ENCODE measurements at places on chromosomes 4 and X.
A peak's percentile ranks its signal among the peaks of the same experiment; 100 is the strongest.

DNA sequence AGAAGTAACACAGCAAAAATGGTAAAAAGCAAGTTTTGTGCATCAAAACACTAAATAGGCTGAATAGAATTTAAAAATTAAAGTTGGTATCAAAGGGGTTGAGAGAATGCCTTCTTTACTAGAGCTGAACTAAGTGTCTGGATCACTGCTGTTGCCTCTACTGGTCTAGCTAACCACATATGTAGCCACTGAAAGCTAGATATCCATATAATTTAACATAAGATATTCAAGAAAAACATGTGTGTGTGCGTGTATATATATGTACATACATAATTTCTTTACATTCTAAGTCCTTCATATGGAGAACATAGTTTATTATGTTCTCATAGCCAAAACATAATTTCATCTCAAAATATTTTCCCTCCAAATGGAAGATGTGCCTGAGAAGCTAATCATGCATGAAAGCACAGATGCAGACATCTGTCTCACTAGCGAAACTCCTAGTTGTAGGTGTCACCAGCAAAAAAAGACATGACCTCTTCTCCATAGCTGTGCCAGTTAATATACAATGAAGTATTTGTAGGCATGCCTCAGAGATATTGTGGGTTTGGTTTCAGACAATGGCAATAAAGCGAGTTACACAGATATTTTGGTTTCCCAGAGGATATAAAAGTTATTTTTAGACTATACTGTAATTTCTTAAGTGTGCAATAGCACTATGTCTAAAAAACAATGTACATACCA is 47.3 kb downstream of the PDE5A start:
- no peak for DNase-seq

- DNase-seq: no peak
Observed at GRCh38 chr4:154877110-154877760, 96.2 kb downstream of the RBM46 start.

DNA sequence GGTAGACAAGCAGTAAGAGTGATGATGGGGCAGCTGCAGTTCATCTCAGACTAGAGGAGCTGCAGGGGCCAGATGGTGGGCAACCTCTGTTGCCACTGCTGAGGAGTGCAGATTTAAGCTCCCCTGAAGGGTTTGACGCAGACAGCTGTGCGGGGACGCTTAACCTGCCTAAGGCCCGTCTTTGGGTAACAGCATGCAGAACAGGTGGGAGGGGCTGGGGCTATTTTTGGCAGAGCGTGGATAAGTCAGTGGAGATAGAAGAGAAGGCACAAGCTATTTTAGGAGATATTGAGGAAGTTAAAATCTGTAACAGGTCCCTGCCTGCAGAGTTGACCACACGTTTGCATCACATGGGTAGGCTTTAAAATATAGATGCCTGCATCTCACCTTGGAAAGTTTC is 10.5 kb downstream of the CD99 start:
- no peak for DNase-seq

- no peak for DNase-seq
Observed at GRCh38 chrX:101395789-101396188, 5.0 kb downstream of the RPL36A start.

- DNase-seq: peak; percentile 16
Observed at GRCh38 chrX:12901486-12901885, 4.9 kb upstream of the TLR8 start.

GRCh38 chr4:162891788-162892707 is 274.6 kb downstream of the NAF1 start:
- no peak for DNase-seq

DNA sequence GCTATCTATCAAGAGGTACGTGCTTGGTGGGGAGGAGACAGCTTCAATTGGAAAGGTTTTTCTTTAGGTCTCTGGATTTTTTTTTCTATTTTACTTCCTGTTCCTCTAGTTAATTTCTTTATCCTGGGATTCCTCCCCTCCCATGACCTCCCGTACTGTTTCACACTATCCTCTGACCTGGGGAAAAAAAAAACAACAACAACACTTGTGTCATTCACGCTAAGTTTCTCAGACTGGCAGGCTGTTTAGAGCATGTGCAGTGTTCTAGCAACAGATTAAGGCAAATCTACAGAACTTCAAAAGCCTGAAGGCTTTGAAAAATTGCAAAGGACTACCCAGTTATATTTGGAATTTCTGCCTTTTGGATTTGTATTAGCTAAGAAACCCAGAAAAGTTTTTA is 358.4 kb downstream of the ARHGAP24 start:
- no peak for DNase-seq

Measured in SW 1271 (cell line).